ENCODE measurements at places on chromosomes 3 and 15.
A peak's percentile ranks its signal among the peaks of the same experiment; 100 is the strongest.

- DNase-seq = no peak
Observed at GRCh38 chr15:63233667-63234423, 43.6 kb upstream of the APH1B start.

- DNase-seq = no peak
Observed at GRCh38 chr15:66456211-66456610, 41.4 kb downstream of the SNAPC5 start.

GRCh38 chr15:101637516-101637915 lies 14.7 kb downstream of the TM2D3 start:
- no peak for DNase-seq

DNA sequence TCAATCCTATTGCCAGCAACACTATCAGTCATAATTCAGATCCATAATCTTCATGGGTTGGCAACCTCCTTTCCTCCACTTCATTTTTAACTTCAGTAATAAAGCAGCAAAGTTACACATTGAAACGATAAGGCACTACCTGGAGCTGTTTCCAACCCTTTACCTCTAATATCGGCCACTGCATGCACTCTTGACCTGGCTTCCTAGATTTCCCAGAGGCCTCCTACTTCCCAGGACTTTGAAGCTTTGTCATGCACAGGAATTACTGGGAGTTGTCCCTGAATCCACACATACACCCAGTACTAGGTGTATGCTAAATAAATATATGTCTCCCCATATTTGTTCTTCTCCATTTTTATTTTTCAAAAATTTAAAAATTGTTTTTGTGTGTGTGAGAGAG lies 126.1 kb downstream of the PLD1 start:
- no peak for DNase-seq

DNA sequence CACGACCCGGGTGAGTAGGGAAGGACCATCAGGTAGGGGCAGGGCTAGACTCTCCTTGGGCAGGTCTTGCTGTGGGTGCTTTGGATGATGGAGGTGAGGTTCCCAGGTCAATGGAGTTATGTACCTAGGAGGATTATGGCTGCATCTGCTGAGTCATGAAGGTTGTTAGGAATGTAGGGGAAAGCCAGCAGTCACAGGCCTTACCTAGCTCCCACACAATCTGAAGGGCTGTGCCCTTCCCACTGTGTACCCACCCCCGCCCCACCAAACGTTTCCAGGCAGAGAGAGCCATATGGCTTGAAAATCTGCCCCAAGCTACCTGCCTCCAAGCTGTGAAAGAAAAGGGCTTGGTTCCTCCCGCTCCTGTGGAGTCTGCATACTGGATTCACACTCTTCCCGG lies 573.4 kb upstream of the DPPA4 start:
- DNase-seq = no peak

- DNase-seq = no peak
Observed at GRCh38 chr3:41296556-41296955, 97.3 kb downstream of the CTNNB1 start.

- DNase-seq = no peak
Observed at GRCh38 chr3:160403796-160404470, 4.5 kb downstream of the SMC4 start.

DNA sequence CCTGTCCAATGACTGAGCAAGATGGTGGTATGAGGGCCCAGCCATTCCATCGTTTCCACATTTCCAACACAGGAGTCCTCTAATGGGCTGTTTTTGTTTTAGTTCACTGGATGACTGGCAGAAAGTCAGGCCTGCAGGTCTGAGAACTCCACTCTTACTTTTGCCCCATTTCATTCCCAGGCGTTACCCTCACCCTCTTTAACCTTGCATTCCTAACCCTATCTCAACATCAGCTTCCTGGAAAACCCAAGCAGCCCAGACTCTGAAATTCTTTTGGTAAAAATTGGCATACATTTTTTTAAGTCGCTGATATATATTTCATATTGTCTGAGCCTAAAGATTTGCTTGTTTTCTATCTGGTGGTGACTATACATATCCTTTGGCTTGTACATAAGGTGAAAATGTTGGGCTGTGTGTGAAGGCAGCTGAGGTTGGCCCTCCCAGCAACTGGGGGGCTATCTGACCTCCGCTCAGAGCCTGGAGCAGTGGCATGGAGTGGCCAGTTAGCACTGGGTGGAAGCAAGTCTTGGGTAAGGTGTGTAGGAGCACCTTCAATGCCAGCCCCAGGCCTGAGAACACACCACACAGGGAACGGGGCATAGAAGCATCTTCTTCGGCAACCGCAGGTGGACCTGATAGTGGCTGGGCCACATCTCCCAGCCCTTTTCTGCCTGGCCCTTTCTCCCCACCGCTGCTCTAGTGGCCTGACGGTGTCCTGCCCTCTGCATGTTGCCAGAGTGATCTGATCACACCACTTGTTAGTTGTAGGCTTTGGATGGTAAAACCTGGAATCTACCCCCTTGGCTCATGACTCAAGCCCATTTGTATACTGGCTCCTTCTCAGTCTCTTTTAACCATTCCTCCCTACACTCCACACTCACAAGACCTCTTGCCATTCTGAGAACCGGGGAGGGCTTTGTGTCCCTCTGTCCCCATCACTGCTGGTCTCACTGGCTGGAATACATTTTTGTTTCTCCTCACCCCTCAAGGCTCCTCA lies 50.0 kb downstream of the AMOTL2 start:
- no peak for DNase-seq

DNA sequence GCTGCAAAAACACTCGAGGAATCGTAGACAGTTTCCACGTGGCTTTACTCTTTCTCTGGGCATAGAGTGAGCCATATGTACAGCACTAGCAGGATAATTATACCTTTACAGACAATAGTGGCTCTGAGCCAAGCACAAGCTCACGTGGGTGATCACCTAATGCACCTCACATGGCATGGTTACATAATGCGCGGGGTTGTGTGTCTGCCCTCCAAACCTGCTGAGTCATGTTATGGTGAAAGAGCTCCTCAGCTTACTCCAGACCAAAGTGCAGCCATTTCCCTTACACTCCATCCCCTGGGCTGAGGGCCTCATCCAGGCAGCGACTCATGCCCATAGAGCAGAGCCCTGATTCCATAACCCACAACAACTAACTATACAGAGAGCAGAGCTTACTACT lies 1458.4 kb upstream of the CADM2 start:
- DNase-seq = no peak

DNA sequence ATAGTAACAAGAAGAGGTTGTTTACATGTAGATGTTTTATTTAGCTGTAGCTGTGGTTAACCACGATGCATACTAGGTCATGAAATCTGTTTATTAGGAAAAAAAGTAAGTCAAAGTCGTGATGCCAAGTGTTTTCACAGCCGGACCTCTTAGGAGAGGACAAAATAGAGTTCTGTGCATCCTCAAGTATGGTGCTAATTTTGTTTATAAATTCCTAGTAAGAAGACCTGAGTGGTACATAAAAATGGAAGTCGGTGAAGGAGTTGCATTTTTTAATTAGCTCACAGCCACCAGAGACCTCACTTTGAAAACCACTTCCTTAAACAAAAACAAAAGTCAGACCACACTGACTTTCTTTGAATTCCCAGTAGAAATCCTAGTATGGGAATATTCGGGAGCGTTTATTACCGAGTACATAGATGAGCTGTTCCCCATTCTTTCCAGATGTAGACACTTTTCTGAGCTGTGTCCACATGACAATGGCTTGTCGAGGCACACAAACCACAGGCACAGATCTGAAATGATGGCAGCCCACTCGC lies 143.6 kb upstream of the UBE2E1 start:
- no peak for DNase-seq

DNA sequence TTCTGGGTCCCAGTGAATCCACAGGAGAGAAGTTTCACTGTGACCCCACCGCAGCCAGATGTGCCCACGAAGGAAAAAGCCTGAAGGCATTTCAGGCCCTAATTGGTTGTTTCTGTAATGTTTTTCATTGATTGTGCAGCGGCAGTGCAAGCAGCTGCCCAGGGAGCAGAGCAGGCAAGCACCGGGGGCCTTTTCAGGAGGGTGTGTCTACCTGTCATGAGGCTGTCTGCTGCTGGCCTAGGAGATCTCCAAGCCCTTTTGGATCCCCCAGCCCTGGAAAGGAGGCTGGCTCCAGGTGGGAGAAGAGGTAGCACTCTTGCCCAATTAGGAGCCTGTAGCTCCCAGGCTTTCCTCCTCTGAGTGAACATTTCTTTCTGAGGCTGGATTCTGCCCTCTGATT lies 108.8 kb downstream of the EPHB1 start:
- DNase-seq = no peak

GRCh38 chr3:96039632-96040031 lies 774.8 kb upstream of the EPHA6 start:
- DNase-seq = no peak

DNA sequence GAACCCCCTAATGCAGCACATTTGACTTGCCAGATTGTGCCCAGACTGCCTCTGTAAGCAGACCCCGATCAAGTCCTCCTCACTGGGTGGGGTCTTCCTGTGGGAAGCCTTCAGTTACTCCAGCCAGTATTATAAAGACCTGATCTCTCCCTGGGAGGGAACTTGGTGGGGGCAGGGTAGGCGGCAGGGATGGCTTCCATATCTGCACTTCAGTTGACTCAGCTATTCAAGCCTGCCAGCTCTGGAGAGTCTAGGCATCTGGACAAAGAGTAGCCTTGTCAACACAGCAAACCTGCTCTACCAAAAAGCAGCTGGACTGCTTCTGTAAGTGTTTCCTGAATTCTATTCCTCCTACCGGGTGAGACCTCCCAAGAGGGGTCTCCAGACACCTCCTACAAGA lies 21.0 kb upstream of the SLC25A38 start:
- no peak for DNase-seq

GRCh38 chr15:43168192-43169107 lies 16.8 kb upstream of the CCNDBP1 start:
- DNase-seq = no peak

DNA sequence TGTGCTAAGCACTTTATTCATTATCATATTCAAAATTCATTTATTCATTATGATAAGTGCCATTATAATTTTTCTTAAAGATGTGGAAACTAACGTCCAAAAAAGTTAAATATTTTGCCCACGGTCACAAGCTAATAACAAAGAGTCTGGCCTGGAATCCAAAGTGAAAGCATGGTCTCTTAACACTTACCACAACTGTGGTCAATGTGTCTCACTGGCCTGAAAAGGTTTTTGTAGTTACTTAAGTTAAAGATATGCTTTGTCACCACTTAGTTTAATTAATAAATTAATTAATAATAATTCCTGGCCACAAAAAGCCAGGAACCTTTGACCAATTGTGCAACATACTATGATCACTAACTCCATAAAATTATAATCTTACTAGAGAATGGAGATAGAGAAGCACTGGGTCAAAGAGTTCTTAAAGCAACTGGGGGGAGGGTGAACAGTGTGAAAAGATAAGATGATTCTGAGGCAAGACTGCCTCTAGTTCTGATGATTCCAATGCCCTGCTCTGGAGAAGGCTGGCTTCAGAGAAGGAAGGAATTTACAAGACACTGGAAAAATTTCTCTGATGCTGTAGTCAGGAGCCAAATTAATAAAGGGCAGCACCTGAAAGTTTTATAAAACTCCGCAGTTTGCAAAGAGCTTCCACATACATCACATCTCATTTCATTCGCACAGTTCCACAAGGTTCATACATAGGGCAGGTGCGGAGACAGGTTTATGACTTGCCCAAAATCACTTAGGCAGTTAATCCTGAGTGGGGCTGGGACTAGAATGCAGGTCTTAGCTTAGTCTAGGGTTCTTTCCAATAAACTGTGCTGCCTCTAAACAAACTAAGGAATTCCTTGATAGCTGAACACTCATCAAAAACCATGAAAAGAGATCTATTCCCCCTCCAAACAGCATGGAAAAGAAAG lies 32.5 kb downstream of the NPTN start:
- no peak for DNase-seq

GRCh38 chr15:20356444-20356910 lies 185.1 kb downstream of the GOLGA6L6 start:
- DNase-seq = no peak

DNA sequence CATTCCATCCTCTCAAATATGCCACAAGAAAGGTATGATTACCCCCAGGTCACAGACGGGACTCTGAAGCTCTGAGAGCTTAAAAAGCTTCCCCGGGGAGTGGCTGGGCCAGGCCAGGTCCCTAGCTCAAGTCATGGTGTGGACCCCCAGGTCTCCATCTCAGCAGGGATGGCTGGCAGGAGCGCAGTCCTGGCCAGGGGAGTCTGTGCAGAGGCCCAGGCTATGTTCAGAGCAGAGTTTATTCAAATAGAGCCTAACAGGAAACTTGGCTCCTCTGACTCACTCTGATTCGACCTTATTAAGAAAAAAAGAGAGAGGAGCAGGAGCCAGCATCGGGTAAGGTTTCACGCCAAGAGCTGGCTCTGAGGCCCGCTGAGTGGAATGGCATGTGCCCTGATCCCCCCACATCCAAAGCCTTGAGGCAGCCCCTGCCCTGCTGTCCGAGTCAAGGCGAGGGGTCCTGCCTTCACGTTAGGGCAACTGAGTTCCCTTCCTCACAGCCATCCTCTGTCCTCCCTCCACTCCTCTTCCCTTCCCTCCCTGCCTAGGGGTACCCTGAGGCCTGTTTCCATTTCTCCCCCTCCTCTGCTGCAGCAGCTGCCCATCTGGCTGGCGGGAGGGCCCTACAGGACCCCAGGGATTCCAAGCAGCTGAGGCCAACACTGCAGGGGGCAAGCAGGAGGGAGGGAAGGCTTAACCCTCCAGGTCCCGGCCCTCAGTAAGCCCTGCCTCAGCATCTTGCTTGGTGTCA lies 1.9 kb upstream of the LOXL1 start:
- peak; percentile 73 for DNase-seq

DNA sequence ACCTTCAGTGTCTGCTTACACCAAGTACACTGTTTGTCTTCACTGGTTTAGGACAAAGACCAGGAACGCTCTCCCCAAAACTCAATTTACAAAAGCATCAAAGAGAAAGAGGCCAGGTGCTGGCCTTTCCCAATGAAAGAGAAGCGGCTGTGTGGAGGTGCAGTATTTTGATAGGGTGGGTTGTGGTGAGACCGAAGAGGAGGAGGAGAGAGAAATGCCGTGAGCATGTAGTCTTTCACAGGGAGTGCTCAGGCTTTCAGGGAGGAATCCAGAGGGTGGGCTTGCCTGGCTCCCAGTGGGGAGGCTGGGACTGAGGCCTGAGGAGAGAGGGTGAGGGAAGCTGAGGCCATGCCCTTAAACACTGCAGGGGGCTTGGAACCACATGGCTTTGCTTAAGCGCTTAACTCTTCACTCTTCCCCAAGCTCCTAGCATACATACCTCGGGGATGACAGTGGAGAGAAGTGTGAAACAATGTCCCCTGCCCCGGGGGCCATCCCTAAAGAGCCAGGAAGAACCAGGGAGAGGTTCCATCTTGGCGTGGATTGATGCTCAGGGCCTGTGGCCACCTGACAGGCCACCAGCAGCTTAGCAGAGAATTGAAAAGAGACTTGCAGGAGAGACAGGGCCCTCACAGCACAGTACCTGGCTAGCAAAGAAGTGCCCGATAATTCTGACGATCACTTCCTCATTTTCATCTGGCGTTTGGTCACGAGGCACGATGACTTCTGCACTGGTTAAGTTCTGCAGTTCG lies 60.5 kb downstream of the SENP2 start:
- no peak for DNase-seq

DNA sequence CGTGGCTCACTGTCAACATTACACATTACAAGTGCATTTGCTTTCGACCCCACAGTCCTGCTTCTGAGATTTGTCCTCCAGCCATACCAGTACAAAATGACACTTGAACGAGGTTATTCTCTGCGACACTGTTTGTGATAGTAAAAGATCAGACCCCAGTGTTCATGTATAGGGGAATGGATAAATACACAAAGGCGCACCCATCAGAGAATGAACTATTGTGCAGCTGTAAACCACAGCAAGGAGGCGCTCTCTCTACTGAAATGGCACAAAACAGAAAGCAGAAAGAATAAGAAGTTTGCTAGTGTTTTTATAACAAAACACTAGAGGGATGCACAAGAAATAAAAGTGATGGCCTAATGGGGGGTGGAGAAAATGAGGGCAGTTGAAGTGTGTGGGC lies 4.9 kb upstream of the CHSY1 start:
- no peak for DNase-seq

GRCh38 chr3:65972765-65973164 lies 66.0 kb downstream of the MAGI1 start:
- no peak for DNase-seq
